Osteoblast (primary cell): ENCODE measurements at places on chromosomes 13 and 19.

GRCh38 chr13:60111691-60112090, 52.0 kb downstream of the DIAPH3 start:
- no peak for DNase-seq

DNA sequence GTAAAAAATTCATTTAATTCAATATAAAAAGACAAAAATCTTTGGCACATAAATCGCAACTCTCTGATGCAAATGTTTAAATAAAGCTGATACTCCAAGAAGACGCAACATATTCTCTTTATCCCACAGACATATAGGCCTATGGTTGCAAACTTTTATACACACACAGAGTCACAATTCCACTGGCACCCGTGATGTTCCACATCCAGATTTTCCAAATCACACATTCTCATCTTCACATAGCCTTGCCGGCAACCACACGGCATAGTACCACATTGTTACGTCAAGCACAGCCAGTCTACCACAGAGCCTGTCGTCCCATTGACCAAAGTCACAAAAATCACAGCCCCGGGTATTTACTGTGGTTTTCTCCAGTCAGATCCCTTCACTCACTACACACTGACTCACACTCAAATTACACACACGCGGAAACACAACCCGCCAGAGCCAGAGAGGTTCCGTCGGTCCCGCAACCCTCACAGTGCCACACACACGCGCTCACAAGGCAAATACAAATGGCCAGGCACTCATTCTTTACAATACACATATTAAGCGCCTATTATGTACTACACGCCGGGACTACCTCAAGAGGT, 546 bp upstream of the ZNF546 start:
- peak; percentile 42 for DNase-seq

- DNase-seq, result no peak
These were observed 309.6 kb downstream of the RFC3 start for GRCh38 chr13:34127523-34127922.

DNA sequence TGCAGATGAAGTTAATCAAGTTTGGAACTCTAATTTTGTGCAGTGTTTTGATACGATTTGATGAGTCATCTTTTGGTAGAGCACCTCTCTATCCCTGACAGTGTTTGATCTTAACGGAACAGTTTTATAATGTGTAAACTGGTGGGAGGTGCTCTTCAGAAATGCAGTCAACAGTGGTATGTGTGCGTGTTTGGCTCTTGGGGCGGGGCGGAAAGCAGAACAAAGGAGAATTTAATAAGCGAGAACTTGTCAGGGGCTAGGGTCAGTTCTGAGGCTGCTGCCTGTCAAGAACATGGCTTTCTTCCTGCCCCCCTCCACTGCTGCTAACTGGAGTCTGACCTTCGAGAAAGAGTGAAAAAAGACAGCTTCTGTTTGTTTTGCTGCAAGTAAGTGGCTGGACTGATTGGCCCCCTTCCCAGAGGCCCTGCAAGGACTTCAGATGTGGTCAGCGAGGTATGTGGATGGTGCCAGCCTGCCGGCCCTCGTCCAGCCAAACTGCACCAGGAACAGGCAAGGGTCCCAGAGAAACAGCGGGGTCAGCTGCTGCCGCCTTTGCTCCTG, 40.8 kb downstream of the BBC3 start:
- DNase-seq, result peak; percentile 91

GRCh38 chr19:33195645-33196347, 1.7 kb downstream of the LRP3 start:
- DNase-seq, result no peak

- no peak for DNase-seq
These were observed 161.3 kb upstream of the GPR12 start for GRCh38 chr13:26921918-26922317.

GRCh38 chr19:5230730-5231555, 109.7 kb downstream of the PTPRS start:
- DNase-seq, result no peak

GRCh38 chr13:53052675-53053074, 24.1 kb downstream of the OLFM4 start:
- no peak for DNase-seq

DNA sequence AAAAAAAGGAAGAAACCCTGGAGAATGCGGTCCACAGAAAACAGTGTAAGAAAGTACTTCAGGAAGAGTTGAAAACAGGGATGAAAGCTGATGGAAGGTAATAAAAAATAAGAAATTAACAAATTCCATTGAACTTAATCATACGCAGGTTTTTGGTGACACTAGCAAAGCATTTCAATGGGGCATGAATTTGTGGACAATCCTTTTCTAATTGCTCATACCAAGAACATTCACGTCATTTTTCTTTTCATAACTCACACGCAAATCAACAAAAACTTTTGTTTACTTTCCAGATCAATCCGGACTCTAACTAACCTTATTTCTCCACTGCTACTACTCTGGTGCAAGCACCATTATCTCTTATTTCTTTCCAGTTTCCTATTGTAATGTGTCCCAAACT, 1195.0 kb downstream of the SLITRK5 start:
- no peak for DNase-seq

- peak; percentile 14 for DNase-seq
These were observed 25.2 kb downstream of the IGFL1 start for GRCh38 chr19:46254776-46255175.

- no peak for DNase-seq
These were observed 36.1 kb downstream of the MTUS2 start for GRCh38 chr13:28856287-28856686.
